ENCODE measurements at places on chromosomes 13 and 19. TPM values are rescaled to one million over a fixed set of nuclear protein-coding genes. Genes with fewer than 3 reads are reported as not detected.

Gene ZNF580
- total RNA-seq, result 16.5 TPM

Gene TNNI3
- not detected for total RNA-seq

Gene ERICH4
- total RNA-seq, result not detected

Gene SIGLEC10
- total RNA-seq, result not detected

Gene KLK2
- not detected for total RNA-seq

Gene SYNE4
- not detected for total RNA-seq

Gene LILRA5
- not detected for total RNA-seq

Gene NOP53
- total RNA-seq, result 111 TPM

Gene PBX4
- not detected for total RNA-seq

Gene PODNL1
- 0.23 TPM for total RNA-seq

Gene CGB3
- not detected for total RNA-seq
